ENCODE measurements at places on chromosomes 5 and 9.

DNA sequence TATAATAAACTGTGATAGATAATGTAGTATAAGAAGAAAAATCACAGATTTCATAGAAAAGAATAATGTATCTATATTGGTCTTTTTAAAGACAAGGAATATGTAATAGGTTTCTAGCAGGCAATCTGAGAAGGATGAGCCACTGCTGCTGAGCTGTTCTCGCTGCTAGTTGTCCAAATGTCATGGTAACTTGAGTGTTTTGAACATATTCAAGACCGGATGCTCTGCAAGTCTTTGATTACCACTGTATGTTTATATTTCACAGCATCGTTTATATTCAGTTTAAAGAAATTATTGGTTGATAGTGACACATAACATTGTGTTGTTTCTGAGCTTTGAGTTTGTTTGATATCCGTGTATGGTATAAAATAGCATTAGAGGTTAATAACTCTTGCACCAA lies 9.6 kb downstream of the C5orf47 start:
- no peak for DNase-seq

DNA sequence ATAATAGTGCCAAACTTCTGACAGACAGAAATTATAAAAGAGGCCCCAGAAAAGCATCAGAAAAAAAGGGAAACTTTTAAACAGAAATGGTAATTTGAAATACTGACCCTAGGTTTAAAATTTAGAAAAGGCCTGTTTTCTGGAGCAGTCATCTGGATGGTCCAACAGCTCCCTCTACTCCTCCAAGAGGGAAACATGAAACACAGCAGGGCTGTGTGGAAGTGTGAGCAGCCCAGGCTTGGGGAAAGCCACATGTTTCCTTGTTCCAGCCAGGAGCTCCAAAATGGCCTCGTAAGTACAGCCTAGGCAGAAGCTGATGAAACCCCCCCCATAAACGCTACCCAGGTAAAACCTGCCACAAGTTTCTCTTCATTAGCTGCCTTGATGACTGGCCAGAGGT lies 499.3 kb upstream of the ADAMTS16 start:
- peak; percentile 26 for DNase-seq

DNA sequence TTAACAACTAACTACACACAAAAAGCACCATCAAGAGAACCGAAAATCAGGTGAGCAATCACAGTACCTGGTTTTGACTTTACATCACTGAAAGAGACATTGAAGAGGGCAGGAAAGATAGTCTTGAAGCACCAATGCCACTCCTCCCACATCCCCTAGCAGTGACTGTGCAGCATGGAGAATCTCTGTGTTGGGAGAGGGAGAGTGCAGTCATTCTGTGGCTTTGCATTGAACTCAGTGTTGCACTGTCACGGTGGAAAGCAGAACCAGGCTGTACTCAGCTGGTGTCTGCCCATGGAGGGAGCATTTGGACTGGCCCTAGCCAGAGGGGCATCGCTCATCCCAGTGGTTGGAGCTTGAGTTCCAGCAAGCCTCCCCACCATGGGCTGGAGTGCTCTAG lies 40.4 kb downstream of the C5 start:
- DNase-seq = no peak

DNA sequence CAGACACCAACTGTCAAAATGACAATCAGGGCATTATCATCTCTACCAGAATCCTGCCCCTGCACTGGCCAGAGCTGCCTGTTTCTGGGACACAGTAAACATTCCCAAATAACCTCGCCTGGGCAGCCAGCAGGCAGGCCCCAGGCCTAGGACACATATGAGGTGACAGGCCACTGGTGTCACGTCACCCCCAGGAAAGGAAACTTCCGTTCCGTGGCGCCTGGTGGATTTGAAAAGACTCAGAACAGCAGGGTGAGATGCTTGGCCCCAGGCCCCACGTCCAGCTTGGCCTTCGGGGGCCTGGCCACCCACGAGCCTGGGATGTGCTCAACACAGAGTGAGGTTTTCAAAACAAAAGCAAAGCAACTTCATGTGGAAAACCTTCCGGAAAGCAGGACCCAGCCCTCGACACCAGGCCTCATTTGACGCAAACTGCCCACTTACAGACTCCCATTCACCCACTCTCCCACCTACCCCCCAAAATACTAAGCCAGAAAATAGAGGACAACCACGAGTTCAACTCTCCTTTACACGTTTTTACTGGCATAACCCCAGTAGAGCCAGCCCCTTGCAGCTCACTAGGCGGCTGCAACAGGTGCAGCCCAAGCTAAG lies 1.2 kb downstream of the SEMA4D start:
- no peak for DNase-seq

GRCh38 chr9:70444904-70445303 lies 30.4 kb upstream of the KLF9 start:
- no peak for DNase-seq

- DNase-seq = no peak
Observed at GRCh38 chr5:177992466-177992865, 3.6 kb downstream of the PROP1 start.

GRCh38 chr9:76827296-76828080 lies 63.2 kb downstream of the PCA3 start:
- no peak for DNase-seq

GRCh38 chr5:131142970-131143617 lies 22.0 kb downstream of the HINT1 start:
- no peak for DNase-seq

DNA sequence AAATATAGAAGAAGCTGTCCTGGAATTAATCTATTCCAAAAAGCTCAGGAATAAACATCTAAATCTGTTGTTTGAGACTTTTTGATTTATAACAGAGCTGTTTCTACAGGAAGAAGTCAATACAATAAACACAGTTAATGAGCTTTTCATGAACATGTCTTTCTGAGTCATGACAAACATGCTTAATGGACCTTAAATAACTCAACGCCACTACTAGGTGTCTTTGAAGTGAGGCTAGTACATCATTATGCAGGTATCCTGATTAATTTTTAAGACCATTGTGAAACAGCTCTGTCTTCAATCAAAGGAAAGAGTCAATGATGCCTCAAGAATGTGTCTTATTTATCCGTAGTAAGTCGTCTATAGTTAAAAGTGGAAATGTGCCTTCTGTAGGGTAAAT lies 131.6 kb downstream of the GABRB2 start:
- DNase-seq = no peak

GRCh38 chr5:83401775-83402174 lies 69.8 kb upstream of the VCAN start:
- DNase-seq = no peak

GRCh38 chr9:15104826-15105420 lies 194.7 kb upstream of the FREM1 start:
- peak; percentile 19 for DNase-seq

GRCh38 chr9:87435189-87435880 lies 62.3 kb upstream of the DAPK1 start:
- no peak for DNase-seq

DNA sequence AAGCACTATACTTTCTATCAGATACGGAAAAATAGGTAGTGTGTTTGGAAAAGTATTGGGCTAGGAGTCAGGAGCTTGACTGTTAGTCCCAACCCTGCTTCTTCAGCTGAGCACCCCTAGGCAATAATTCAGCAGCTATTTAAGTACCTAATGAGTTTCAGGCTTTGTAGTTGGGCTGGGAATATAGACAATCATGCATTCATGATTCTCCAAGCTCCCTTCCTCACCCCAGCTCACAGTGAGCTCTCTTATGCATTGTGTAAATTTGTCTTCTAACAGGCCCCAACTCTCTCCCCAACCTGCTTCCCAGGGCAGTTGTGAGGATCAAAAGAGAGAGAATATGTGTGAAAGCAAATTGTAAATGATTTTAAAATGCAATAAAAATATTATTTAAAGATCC lies 201.2 kb downstream of the MSX2 start:
- no peak for DNase-seq

DNA sequence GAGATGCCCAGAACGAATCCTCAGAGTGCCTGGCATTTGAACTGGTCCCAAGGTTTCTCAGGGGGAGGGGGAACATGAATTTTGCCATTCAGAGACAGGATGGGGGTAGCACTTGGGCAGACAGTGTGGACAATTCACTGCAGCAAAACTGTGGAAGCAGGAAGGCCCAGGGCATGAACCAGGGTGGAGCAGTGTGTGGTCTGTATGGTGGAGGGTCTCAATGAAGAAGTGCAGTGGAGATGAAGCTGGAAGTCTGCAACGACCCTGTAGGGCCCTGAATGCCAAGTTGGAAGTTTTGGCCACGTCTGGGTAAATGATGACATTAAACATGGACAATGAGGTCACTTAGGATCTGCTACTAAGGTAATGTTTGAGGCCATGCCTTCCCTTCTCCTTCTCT lies 273.9 kb downstream of the CDK5RAP2 start:
- no peak for DNase-seq

GRCh38 chr9:3014178-3014577 lies 170.3 kb upstream of the PUM3 start:
- DNase-seq = no peak

DNA sequence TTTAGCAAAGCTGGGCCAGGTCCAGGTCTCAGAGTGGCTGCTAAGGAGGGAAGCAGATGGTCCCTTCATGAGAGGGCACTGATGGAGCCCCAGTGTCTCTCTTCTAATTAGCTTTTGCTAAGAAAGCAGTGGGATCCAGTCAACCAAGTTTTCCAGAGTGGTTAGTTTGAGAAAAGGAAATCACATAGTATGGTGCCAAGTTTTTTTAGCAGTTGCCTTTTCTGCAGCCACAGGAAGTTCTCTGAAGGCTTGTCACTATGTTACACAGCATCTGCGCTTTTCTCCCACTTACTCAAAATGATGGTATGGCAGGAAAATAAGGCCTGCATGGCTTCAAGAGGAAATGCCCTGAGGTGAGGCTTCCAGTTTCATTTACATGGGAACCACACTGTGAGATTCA lies 331.5 kb upstream of the ZNF462 start:
- no peak for DNase-seq

GRCh38 chr9:112844771-112845542 lies 45.7 kb downstream of the SLC46A2 start:
- peak; percentile 39 for DNase-seq

- no peak for DNase-seq
Observed at GRCh38 chr5:169913479-169913878, 66.8 kb downstream of the INSYN2B start.

- DNase-seq = no peak
Observed at GRCh38 chr9:120974181-120974580, 47.6 kb upstream of the TRAF1 start.

GRCh38 chr5:154236-154635 lies 37.1 kb upstream of the LRRC14B start:
- DNase-seq = no peak

DNA sequence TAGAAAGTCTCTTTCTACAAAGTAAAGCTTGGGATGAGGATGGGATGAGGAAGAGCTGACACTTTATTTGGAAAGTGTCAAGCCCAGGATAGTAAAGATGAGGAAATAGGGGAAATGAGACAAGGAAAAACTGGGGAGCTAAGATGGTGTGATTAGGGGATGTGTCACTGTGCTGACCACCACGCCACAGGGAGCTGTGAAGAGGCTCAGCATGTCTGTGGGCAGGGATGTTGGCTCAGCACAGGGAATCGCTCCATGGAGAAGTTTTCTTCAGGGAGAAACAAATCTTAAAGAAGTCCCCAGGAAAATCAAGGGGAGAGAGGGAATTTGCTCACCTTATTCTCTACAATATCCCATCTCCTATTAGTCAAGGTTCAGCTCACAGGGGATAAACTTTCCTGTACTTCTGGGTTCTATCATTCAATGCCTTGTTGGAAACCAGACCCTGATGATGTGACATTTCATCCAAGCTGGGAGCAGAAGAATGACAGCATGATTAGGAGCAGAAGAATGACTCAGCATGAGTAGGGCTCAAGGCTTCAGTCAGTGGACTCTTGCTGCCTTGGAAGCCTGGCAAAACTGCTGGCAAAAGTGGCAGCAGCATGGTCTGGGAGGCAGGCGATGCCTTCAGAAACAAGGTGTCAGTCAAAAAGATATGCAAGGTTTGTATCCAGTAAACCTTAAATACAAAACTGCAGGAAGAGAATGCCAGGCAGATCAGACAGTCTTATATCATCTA lies 4.9 kb downstream of the HSPB3 start:
- no peak for DNase-seq

- DNase-seq = no peak
Observed at GRCh38 chr5:67831048-67831447, 384.5 kb upstream of the PIK3R1 start.

- DNase-seq = no peak
Observed at GRCh38 chr5:55665065-55665464, 47.1 kb downstream of the SLC38A9 start.

DNA sequence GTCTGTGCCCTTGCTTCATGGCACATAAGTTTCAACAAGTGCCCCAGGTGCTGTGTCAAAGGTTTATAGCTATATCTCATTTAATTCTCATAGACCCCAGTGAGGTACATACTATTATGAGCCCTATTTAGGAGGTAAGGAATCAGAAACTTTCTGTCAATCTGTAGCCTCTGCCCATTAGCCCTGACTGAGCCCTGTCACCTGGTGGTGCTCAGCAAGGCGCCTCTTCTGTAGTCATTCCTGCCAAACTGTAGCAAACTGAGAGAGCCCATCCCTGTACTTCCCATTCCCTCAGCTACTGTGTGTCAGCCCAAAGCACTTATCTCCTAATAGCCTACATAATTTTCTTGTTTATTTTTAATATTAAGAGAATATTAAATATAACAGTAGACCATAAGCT lies 46.5 kb upstream of the FOXI1 start:
- no peak for DNase-seq

- DNase-seq = no peak
Observed at GRCh38 chr9:82081496-82081895, 92.9 kb downstream of the SPATA31D1 start.

- no peak for DNase-seq
Observed at GRCh38 chr9:132578367-132578932, 4.0 kb upstream of the BARHL1 start.

DNA sequence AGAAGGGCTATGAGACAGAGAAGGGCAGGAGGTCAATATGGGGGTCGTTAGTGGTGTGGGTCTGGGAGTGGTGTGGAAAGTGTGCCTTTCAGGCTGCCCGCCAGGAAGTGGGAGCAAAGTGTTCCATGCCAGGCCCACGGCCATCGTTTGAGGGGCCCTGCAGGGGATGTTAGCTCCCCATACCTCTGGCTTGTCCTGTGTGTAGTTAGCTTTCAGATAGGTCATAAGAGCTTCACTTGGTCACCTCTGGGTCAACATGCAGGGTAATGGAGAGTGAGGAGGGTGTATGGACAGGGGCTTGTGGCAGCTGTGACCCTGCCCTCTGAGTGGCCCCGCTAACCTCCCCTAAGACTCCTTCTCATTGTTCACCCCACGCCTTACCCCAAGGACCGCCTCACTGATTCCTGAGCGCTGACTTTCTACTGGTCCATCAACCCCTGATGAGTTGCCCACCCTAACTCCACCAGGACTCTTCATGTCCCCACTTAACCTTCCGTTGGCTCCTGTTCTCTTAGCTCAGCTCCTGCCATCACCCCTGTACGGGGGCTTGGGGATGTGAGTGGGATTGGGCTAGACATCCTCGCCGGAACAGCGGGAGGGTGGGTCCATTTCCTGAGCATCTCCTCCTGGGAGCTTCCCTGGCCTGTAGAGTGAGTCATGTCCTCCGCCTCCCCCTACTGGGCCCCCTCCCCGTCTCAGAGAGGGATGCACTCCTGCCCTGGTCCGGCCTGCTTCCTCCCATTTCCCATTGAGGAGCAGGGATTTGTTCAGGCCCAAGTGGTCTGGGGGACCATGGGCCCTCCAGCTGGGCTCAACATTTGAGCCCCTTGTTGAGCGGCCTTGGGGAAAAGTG lies 125.7 kb downstream of the FGF18 start:
- no peak for DNase-seq
